ENCODE measurements at places on chromosomes 16 and 17.
A peak's percentile ranks its signal among the peaks of the same experiment; 100 is the strongest.

GRCh38 chr16:13793841-13794409, 126.0 kb upstream of the ERCC4 start:
- DNase-seq = no peak

DNA sequence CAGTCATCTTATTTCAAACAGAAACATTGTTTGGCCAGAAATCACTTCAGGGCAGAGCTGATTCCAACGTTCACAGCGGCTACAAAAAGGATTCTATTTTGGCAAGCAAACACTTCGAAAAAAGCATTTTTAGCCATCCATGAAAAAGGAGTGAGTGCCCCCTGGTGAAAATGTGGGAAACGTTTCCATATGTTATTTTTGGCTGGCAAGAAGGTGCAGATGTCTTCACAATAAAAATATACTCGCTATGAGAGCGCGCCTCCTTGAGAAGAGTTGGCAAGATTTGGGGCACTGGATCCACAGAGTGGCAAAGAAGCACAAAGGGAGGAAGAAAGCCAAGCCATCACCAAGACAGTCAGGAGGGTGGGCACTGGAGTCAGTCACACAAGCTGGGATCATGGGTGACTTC, 191.1 kb downstream of the CHD9NB start:
- no peak for DNase-seq

GRCh38 chr16:78770353-78771091, 671.1 kb downstream of the WWOX start:
- no peak for DNase-seq

GRCh38 chr17:68512960-68513474, 787 bp downstream of the PRKAR1A start:
- peak; percentile 34 for DNase-seq

DNA sequence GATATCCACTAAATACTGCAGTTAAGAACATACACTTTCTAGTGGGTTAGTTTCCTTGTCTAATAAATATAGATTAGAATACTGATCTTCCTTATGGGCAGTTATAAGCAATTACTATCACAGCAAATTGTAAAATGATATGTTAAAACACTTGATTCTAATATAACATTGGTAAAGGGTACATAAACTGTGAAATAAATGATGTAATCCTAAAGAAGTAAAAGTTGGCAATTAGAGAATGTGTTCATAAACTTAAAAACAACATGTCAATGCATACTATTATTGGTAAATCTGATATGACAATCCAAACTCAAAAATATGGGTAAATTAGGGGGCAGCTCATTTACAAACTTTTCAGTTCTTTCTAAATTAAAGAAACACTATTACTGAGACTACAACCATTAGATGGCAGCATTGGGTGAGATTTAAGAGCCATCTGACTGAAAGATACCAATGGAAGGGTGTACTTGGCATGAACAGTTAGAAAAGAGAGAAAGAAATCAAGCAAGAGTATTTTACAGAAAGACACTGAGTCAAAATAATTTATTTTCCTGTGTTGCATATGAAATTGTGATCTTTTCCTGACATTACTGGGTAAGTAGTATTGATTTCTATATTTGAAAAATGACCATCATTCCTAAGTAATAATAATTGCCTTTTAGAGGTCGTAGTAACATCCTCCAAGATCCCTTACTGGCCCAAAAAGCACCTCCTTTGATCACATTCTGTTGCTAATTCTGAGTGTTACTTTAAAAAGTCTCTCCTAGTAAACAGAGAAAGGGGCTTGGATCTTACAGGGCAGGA, 119.6 kb downstream of the SPAG9 start:
- peak; percentile 73 for DNase-seq

GRCh38 chr17:40356990-40357881, 7.3 kb downstream of the GJD3 start:
- no peak for DNase-seq

GRCh38 chr16:17770104-17770503, 299.3 kb upstream of the XYLT1 start:
- DNase-seq = no peak

DNA sequence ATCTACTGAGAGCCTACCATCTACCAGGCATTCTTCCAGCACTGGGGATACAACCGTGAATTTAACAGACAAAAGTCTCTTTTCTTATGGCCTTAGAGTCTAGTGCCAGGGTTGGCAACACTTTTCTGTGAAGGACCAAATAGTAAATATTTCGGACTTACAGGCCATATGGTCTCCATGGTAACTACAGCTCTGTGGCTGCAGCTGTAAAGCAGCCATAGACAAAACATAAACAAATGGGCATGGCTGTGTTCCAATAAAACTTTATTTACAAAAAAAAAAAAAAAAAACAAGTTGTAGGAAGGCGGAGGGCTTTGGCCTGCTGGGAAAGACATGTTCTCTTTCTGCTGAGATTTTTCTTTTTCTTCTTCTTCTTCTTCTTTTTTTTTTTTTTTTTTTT, 98.7 kb downstream of the ABCC12 start:
- no peak for DNase-seq

DNA sequence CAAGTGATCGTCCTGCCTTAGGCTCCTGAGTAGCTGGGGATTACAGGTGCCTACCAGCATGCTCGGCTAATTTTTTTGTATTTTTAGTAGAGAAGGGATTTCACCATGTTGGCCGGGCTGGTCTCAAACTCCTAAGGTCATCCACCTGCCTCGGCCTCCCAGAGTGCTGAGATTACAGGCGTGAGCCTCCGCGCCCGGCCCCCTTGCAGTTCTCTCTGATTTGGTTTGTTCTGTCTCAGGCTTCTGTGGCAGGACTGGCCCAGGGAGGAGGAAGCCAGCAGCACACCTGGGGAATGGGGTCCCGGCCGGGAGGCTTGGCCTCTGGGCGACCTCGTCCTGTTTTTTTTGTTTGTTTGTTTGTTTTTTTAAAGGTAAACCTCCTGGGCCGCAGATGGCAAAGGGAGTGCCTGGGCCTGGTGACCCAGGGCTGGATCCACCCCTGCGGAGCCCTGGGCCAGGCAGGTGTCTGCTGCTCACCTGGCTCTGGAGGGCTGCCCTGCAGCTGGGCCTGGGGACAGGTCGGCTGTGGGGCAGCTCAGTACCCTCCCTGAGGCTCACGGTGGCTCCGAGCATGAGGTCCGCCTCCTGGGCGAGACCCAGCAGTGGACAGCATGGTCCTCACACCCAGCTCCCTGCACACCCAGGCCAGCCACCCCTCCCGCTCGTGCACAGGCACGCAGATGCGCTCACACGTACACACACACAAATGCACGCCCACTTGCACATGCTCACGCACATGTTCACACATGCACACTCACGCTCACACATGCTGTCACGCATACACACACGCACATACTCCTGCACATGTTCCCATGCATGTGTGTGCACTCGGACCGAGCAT, 3.3 kb upstream of the NUDT16L1 start:
- no peak for DNase-seq

DNA sequence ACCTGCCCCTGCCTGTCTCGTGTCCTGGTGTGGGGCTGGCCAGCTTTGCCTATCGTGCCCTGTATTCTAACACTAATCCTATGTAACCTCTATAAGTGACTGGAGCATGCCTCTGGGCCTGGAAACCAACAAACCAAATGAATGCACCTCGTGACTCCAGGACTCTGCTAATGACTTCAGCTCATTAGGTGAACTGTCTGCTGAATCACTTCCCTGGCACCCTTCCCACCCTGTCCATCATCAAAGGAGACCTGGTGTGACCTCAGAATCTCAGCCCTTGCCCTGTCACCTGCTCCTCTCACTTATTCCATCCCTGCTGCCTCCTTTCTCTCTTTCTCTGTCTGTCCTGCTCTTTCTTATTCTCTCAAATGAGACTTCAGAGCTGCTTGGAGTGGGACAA, 322.4 kb downstream of the CBLN1 start:
- no peak for DNase-seq

GRCh38 chr16:65697521-65697920, 575.7 kb upstream of the CDH11 start:
- no peak for DNase-seq

- DNase-seq = no peak
These were observed 8.4 kb downstream of the MAF start for GRCh38 chr16:79592186-79592585.

DNA sequence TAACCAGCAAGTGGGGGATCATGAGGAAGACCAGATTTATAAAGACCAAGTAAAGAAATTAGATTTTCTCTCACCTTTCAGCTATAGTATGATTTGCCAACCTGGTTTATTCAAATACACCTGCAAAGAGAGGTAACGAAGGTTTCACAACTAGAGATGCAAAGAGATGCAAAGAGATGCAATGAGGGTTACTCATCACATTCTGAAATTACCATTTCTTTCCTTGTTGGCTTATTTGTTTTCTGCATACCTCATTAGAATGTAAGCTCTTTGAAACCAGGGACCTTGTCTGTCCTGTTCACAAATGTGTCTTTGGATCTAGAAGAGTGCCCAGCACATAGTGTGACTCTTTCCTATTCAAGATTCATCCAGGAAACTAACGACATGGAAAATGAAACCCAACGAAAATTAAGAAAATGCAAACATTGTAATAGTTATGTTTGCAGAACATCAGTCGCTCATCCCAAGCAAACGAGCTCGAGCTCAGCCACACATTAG, 9.0 kb upstream of the LONP2 start:
- DNase-seq = no peak

DNA sequence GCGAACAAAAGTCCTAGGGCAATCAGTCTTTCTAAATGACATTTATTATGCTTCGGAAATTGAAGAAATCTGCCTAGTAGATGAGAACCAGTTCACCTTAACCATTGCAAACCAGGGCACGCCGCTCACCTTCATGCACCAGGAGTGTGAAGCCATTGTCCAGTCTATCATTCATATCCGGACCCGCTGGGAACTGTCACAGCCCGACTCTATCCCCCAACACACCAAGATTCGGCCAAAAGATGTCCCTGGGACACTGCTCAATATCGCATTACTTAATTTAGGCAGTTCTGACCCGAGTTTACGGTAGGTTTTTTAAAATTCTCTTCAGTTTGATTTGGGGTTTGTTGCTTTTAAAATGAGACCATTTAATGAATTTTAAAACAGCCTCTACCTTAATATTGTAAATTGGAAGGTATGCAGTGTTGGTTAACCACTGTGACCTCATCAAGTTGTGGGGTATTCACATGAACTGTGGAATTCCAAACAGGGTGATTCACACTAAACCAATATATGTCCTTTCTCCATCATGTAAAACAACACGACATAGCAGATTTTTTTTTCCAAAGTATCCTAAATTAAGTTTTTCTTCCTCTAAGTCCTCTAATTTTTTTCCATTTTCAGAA, 6.2 kb upstream of the EVI2A start:
- peak; percentile 72 for DNase-seq

- DNase-seq = no peak
These were observed 35.0 kb downstream of the PITPNC1 start for GRCh38 chr17:67412032-67412431.

GRCh38 chr16:84199861-84200260, 8.9 kb downstream of the ADAD2 start:
- no peak for DNase-seq

GRCh38 chr16:11833951-11834695, 17.2 kb downstream of the RSL1D1 start:
- peak; percentile 33 for DNase-seq

DNA sequence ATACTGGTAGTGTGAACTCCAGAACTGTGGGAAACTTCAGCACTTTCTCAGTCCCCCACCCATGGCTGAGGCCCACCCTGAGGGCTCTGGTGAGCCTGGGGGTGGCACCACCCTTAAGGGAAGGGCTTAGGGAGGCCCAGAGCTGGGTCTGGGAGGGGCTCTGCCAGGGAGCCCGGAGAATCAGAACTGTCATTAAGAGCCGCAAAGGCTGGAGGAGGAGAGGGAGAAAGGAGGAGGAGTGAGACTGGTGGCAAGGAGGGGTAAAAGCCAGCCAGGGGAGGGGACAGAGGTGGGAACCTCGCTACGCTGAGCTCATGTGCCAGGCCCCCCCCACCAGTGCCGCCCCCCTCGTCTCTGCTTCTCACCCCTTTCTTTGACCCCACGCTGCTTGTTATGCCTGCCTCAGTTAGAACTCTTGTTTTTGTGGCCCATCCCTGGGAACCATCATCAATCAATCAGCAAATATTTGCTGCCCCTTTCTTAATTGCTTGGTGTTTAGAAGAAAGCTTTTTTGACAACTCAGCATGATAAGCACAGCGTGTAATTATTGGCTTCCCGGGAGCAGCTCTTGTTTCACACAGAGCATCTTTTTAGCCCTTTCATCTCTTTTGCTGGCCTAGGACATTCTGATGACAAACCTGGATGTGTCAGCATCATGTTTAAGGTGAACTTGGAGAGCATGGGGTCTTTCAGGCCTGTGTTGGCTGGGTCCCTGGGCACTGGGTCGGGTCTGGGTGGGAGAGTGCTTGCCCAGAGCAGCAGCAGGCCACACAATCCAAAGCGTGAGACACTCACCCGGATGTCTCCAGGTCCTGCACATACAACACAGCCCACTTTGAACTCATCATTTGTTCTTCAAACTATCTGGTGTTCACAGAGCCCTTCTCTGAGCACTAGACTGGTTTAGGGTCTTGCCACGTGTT, 77.7 kb downstream of the NETO2 start:
- DNase-seq = no peak

All from HTR-8/SVneo (cell line).